ENCODE measurements at places on chromosomes 16 and 17.
A peak's percentile ranks its signal among the peaks of the same experiment; 100 is the strongest.

DNA sequence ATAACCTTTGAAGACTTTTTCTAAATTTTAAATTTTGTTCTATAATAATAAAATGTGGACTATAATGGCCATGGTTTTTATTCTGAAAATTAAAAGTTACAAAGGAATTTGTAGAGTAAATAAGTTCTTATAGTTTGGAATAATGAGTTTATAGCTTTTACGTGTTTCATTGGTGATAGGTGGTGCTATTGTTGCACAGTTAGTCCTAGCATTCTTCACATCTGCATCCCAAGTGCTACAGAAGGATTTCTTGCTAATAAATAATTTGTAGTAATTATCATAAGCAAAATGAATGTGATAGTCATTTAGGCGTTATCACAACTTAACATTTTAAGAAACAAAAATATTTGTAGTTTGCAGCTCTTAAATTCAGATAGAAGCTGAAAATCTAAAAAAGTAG is 67.9 kb downstream of the BCAS3 start:
- DNase-seq: no peak

DNA sequence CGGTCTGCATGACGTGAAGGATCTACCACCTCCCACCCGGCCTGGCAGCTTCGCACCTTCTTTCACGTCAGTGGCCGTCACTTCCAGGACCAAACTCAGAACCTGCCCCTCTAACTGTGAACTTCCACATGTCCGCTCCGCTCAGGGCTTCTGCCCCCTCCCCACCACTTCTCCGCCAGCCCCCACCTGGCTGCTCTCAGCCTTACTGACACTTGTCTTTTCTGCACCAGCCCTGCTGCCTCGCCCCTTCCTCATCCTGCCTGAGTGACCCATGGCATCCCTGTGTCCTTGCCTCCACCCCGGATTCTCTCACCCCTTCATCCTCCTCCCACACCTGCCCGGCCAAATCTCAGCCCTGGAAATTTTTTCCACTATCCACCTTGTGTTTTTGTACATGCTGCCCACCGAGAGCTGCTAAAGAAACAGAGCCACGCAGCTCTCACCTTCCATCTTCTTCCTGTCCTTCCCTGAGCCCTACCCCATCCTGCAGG is 14.2 kb downstream of the PIMREG start:
- DNase-seq: no peak

DNA sequence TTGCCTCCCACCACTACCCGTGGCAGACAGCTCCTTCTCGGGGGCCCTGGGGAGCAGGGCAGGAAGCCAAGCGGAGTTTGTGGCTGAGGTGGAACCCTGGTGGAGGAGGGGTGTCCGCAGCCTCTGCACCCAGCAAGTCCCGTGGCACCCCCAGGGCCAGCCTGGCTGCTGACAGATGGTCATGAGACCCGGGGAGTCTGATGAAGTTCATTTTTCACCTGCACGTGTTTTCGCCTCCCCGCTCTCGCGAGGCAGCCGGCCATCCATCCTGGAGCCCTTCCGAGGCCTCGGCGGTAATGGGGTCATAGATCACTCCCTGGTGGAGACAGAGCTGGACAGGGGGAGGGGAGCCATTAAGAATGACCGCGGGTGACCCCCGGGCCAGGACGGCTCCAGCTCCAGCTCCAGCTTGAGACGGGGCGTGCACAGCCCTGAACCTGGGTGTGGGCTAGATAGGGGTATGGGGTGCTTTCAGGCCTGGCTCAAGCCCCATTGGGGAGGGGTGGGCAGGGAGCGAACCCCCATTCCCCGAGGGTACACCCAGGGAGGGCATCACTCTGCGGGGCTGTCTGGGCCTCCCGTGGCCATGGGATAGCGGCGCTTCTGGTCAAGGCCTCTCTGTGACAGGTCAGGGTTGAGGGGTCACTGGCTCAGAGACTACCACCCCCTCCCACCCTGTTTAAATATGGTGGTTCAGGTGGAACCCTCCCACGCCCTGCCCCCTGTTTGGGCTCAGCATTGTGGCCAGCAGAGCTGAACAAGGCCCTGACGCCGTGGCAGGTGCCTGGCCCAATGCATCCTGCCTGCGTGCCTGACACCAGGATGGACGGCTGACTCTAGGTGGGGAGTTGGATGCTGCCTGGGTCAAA is 227.4 kb upstream of the GSE1 start:
- no peak for DNase-seq

GRCh38 chr16:23966597-23967394 is 131.0 kb downstream of the PRKCB start:
- no peak for DNase-seq

GRCh38 chr17:70278844-70279462 is 109.6 kb downstream of the KCNJ2 start:
- peak; percentile 38 for DNase-seq

- no peak for DNase-seq
Measured at GRCh38 chr17:3802461-3803307, 1.7 kb upstream of the ITGAE start.

GRCh38 chr17:15377616-15378015 is 36.2 kb upstream of the TEKT3 start:
- no peak for DNase-seq

DNA sequence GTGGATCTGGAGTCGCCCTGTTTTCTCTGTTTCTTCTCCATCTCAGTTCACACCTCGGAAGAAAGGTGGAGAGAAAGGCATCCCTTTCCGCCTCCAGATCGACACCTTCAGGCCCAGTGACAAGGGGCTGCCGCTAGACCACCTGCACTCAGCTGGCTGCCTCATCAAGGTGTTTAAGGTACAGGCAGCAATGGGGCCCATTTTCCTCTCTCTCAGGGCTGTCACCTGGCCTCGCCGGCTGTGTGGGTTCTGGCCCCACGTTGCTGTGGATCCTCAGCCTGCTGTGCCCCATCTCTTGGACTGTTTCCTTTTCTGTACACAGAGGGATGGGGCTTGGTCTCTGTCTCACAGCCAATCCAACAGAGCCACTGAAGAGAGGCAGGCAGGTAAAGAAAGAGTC is 17.4 kb upstream of the STAC2 start:
- DNase-seq: no peak

- peak; percentile 36 for DNase-seq
Measured at GRCh38 chr16:67246081-67246755, 1.1 kb downstream of the FHOD1 start.

DNA sequence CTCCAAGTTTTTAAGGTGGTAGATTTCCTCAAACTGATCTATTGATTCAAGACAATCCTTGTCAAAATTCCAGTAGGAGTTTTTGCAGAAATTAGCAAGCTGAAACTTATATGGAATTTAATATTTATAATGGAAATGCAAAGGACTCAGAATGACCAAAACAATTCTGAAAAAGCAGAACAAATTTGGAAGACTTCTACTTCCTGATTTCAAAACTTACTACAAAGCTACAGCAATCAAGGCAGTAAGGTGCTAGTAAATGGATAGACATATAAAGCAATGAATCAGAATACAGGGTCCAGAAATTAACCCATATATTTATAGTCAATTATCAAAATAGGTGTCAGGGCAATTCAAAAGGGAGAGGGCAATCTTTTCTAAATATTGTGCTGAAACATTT is 11.8 kb upstream of the IL21R start:
- DNase-seq: no peak

- DNase-seq: no peak
Measured at GRCh38 chr17:44112284-44113280, 10.9 kb downstream of the HDAC5 start.

DNA sequence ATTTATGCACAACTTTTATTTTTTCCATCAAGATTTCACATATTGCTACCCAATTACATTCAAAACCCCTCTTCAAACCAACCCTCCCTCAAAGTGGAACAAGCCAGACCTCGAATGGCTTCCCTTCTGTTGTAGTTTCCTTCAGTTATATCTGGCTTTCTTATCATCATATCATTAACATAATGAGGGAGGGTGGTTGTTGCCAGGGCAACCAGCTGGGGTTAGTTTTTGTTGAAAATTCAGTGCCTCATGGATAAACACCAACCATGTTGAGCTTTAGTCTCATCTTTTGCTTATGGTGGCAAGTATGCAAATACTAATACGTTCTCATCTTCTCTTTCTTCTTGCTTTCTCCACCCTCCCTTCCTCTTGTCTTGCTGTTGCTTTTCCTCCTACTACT is 359.7 kb downstream of the CDH11 start:
- DNase-seq: no peak

DNA sequence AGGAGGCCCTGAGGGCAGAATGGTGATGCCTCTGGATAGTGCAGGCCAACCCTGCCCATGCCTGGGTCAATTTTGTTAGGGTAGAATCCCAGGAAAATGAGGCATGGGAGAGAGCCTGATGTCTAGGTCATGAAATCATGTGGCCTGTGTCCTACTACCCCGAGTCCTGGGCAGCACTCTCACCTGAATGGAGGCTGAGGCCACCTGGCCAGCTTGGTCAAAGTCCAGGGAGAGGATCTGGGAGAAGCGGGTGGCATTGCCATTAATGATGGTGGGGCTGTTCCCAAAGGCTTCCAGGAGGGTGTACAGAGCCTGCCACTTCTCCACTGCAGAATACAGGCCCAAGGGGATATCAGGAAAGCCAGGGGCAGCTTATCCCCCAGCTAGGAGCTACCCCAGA is 59.8 kb downstream of the MYO18A start:
- DNase-seq: no peak

DNA sequence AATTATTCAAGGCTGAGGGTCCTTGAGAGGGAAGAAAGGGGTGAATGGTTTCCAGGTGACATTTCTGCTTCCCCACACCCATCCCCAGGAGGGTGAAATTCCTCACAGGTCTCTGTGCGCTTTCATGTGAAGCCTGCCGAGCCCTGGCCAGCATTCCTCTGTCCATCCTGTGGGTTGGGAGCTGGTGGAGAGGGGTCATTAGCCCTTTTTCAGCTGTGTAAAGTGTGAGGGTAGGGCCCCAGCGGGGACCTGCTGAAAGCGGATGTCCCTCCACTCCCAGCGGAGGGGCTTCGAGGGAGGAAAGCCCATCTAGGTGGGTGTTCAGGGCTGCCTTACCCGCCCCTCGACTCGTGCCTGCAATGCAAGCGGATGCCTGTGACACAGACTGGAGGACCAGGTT is 53.3 kb upstream of the DLX4 start:
- no peak for DNase-seq

- DNase-seq: no peak
Measured at GRCh38 chr17:79415365-79415764, 195.5 kb downstream of the RBFOX3 start.

- DNase-seq: no peak
Measured at GRCh38 chr17:39376434-39376833, 25.0 kb downstream of the FBXL20 start.

DNA sequence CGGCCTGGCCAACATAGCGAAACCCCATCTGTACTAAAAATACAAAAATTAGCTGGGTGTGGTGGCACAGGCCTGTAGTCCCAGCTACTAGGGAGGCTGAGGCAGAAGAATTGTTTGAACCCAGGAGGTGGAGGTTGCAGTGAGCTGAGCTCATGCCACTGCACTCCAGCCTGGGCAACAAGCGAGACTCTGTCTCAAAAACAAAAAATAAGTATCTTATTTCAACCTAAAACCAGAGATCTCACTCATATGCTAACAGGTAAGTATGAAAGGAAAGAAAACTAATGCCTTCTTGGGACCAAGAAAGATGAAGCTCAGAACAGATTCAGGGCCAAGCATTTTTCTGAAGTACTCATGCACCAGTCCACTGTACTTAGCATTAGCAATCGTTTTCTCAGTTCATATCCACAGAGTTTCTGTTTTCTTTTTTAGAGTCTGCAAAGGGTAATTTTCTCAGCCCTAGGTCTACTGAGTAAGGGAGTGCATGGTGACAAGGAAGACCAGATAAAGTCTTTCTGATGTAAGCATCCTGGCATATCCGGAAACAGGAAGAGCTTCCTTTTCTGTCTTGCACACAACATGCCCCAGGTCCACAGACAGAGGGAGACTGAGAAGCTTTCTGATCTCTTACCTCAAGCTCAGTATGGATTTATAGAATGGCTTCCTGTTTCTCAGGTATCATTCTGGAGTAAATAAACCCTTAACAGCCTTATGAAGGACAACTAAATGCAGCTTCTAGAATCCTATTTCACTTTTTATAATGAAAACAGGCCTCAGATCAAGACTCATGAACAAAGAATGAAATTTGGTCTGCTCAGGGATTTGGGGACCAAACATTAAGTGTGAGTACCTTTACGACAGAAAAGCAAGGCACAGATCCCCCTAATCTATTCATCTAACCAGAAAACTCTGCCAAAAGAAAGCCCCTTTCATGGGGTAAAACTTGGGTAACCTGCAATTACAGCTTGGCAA is 38.7 kb upstream of the FOXJ1 start:
- no peak for DNase-seq

GRCh38 chr17:61314368-61315078 is 85.1 kb upstream of the TBX2 start:
- no peak for DNase-seq

DNA sequence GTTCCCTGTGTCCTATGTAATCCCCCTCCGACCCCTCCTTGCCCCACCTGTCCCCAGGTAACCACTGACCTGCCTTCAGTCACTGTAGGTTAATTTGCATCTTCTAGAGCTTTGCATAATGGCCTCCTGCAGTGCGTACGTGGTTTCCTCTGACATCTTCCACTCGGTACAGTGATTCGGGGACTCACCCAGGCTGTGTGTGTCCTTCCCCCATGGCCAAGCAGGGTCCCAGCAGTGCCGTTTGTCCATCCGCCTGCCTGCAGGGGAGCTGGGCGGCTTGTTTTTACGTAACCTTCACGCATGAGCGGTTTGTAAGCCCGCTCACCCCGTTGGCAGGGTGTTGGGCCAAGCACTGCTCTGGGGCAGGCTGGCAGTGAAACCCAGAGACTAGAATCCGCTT is 7.9 kb downstream of the MAPK8IP3 start:
- no peak for DNase-seq

DNA sequence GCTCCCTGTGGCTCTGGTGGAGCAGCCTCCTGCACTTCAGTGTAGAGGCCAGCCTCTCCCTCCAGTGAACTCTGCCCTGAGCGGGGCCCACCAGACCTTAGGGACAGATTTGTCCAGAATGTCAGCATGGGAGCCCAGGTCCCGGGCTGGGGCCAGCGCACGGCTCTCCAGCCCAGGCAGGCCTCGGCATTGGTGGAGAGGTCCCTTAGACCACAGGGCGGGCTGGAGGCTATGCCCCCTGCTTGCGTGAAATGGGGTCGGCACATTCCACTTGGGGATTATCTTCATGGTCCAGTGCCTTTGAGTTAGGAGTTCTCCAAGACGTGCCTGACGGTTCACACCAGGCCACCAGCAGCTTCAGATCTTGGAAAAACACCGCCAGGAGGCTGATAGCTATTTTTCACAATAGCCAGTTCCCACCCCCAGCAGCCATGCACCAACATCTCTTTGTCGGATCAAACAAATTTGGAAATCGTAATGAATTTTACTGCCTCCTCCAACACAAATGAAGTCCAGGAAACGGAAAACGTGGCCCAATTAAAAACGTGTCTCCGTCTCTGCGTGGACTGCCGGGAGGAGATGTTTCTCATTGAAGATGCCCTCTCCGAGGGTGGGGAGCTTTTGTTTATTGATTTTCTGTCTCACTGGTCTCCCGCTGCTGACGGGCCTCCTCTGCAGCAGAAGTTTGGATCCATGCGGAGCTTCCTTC is 110.0 kb upstream of the CIBAR2 start:
- DNase-seq: no peak

- peak; percentile 11 for DNase-seq
Measured at GRCh38 chr17:29929006-29929532, 959 bp downstream of the SSH2 start.
